ENCODE measurements at places on chromosomes 7 and 10. TPM values are rescaled to one million over a fixed set of nuclear protein-coding genes. Genes with fewer than 3 reads are reported as not detected.

Gene SDHAF3
- total RNA-seq: 12.8 TPM

GRCh38 chr10:12422189-12422588 lies 72.8 kb downstream of the CAMK1D start:
- no peak for DNase-seq

GRCh38 chr10:45154502-45154901 lies 153.8 kb downstream of the ZNF22 start:
- DNase-seq: no peak

DNA sequence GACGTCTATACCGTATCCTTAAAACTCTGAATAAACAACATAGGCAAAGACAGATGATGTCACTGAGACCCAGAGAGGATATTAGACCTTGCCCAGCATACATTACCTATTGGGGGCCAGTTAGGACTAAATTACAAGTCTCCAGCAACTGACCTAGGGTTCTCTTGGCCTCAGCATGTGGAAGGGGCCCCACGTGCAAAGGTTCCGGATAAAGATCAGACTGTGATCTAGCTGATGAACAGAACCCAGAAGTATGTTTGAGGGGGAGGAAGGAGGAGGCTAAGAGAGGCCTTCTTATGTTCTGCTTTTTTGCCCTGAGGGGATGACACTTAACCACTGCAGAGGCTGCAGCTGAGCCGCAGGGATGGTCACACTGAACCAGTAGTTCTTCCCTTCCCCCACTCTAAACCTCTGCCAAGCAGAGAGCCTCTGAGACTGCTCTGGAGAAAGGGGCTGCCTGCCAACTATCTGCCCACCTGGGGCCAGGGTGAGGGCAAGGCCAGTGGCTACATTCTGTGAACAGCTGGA lies 24.0 kb upstream of the KMT2C start:
- DNase-seq: no peak

DNA sequence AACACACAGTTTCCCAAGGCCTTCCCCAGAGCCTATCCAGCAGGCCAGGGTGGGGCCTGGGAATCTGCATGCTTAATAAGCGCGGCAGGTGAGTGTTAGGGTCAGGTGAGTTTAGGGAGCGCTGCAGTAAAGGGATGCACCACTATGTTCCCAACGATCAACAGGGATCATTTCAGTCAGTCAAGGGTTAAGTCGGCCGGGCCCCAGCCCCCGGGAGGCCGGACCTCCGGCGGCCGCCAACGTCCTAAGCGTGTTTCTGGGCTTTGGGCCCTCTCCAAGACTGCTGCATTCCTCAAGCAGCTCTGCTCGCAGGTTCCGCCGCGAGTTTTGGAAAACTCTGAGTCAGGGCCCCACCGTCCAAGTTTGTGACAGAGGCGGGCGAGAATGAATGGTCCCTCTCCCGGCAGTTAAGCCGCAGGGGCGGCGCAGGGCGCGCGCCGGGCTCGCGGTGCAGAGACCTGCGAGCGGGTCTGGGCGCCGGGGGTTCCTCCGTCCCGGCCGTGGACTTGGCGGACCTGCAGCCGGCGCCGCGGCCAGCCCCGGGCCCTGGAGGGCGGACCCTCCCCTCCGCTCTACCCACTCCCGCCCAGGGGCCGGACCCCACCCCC lies 81.6 kb downstream of the ARHGAP22 start:
- peak; percentile 82 for DNase-seq

DNA sequence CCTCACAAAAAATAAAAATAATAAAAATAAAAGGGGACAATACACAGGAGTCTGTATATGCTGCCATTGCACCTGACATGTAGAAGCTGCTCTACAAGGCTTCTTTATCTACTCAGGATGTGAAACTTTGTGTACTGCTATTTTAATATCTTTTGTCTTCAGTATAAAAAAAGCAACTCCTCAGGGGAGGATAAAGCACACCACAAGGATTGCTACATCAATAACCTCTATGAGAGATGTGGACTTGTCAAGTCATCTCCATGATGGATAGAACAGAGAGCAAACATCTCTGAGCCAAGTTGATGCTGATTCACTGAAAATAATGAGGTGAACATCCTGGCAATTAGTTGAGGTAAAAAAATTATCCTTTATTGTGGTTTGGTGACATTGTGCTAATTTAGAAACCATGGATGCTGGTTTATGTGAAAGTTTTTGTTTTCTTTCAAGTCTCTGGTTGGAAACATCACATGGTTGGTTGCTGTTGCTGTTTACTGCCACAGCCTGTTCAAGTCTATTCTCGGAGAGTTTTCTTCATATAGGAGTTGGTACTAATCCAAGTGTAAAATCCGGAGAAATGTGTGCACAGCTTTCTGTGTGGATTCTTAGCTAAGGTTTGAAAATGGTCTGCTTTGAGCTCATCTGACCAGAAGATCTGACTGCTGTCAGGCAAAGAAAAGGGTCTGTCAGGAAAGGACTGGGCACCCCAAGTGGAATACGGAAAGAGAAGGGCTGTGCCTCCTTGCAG lies 1.5 kb upstream of the HECW1 start:
- no peak for DNase-seq

DNA sequence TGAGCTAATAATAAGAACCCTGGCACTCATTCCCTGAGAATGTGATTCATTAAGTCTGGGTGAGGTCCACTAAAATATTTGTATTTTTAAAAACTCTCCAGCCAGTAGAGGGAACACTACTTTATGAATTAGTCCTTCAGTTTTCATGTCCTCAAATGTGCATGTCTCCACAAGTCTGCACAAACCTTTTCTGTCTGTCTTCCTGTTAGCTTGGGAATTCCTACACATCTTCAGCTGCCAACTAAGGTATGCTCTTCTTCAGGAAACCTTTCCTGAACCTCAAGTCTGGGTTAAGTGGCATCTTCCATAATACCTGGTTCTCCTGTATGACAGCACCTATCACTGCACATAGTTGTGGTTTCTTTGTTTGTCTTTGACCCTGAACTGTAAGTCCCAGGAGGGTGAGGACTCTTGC lies 119.6 kb upstream of the MKX start:
- no peak for DNase-seq

Gene TRPV5
- not detected for total RNA-seq

DNA sequence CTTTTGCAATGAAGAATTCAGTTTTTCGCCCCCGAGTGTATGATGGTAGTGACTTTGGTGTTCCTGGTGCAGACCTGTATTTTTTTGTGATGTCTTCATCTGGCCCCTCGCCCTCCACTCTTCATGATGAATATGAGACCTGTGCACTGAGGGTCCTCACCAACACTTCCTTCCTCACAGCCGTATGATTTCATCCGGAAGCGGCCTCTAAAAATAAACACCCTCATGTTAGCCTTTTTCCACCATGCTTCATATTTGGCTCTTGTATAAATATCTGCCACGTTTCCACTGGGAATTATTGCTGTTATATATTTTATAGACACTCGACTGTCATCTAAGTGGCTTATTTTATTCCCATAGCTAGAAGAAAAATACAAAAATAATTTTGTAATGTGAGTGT lies 160.4 kb downstream of the MGMT start:
- no peak for DNase-seq

Gene DEPP1
- total RNA-seq: 45.5 TPM

DNA sequence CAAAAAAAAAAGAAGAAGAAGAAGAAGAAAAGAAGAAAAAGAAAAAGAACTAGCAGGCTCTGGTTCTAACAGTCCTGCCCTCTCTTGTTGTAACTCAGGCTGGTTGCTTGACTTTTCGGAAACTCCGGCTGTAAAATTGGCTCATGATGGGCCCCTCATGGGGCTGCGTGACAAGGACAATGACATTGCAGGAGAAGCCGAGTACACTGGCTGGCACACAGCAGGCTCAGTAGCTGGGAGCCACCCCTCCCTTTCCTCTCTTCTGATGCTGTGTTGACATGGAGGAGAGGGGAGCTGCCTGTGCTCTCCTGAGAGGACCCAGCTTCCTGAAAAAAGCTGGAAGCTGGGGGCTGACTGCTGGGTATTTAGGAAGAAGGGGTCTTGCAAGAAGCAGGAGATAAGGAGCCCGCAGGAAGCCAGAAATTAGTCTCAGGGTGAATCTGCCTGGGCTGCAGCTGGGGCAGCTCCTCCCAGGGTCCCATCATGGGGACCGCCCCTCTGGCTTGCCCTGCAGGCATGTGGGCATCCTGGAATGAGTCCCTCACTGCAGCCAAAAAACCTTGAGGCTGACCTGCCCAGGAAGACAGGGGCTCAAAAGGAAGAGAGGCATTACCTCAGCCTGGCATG lies 14.6 kb upstream of the GPR26 start:
- DNase-seq: peak; percentile 57

DNA sequence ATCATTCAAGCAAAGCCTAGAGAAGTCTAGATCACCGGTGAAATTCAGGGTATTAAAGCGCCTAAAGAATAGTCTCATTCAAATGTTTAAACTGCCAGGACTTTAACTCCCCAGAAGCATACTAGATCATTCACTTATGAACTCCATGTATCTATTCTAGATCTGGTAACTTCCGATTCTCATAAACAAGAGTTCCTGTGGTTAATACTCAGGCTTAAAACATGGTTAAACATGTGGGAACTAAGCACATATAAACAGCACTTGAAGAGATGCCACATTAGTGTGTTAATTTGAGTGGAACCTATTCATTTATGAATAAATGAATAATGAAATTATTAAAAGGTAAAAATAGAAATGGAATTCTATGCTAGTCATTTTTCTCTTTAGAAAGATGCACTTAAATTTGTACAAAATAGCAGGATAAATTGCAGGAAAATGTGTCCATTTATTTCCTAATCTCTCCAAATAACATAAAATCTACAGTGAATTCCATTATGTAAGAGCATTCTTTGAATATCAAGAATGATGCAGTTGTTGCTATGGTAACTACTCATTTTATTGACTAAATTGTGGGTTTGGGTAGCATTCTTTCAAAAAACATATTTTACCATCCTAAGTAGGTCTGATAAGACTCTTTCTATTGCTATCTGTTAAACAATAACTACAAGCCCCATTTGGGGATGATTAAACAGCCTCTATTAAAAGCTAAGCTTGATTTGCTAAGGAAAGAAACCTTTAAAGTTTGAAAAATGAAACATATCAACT lies 147.6 kb upstream of the TMEM168 start:
- DNase-seq: no peak

Gene WDR86
- not detected for total RNA-seq

Gene PKD1L1
- total RNA-seq: 2.5 TPM

- DNase-seq: no peak
Observed at GRCh38 chr7:48094861-48095293, 5.8 kb downstream of the UPP1 start.

Gene CHAT
- total RNA-seq: not detected

GRCh38 chr7:128777156-128778123 lies 1.8 kb upstream of the OPN1SW start:
- no peak for DNase-seq

Gene EEPD1
- 6.6 TPM for total RNA-seq

DNA sequence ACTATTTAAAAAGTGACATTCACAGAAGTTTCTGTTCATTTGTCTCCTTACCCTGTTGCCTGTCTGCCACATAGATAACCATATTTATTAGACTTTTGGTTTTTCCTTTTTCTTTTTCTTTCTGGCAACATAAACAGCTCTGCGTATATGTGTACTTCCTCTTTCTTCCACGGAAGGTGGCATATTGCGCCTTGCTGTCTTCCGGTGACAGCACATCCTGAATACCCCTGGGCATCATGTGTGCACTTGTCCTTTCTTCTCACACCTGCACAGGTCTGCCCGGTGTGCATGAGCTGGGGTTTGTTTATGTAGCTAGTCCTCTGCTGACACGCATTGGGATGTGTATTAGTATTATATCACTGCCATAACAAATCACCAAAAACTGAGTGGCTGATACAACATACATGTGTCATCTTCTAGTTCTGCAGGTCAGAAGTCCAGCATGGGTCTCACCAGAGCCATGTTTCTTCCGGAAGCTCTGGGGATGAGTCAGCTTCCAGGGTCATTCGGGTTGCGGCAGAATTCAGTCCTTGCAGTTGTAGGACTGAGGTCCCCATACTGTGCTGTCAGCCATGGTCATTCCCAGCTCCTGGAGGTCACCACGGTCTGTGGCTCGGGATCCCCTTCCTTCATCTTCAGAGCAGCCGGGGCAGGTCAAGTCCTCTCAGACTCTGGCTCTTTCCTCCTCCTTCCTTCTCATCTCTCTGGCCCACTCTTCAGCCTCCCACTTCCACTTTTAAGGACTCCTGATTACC lies 596.0 kb upstream of the FOXK1 start:
- peak; percentile 20 for DNase-seq

DNA sequence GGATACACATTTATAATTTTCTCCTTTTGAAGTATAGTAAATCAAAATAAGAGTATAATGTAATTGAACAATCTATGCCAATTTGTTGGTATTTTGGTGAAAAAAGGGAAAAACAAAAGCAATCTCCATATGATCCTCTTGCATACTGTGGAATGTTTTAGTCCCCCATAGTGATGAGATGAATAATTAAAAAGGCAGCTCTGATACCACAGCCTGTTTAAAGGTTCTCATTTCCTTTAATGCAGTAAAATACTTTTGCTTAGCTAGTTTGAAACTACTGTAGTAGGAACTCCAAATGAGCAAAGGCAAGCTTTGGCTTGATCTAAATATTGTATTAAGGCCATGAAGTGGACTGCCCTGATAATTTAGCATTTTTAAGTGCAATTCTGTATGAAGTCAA lies 77.6 kb downstream of the VTI1A start:
- DNase-seq: no peak

- no peak for DNase-seq
Observed at GRCh38 chr7:117435475-117436043, 8.3 kb upstream of the ASZ1 start.

DNA sequence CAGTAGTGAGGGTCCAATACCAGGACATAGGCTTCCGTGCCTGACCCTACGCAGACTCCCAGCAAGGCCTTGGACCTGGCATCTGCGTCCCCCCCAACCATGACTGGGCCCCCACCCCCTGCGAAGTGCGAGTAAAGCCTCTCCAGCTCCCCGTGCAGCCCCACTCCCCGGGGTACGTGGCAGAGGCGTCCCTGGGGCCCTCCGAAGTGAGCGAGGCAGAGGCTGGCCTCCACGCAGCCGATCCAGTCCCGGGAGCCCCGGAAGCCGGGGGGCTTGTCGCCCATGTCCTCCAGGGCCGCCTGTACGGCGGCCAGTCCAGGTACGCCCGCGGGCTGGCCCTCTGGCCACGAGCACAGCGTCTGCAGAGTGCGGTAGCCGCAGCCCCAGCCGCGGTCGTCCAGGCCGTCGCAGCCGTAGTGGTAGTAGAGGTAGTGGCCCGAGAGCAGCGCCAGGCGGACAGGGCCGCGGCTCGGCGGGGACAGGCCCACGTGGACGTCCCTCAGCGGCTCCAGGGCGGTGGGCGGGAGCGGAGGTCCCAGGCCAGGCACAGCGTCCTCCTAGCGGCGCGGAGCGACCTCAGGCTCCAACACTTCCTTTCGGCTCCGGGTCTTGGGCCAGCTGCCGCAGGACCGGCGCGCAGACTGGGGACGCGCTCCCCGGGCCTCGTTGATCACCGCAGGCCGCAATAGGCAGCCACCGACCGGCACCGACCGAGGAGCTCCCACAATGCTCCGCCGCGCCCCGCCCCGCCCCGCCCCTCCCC lies at the start of gene UFSP1:
Gene UFSP1 (minus strand): TSS at position 728 of the 763 bp plus-strand sequence. CDS start 444 bp downstream, at position 284.
- DNase-seq: no peak

Gene PPP1R3A
- 74.8 TPM for total RNA-seq

Measured in cardiac septum (tissue), 1 donor.